ENCODE measurements at places on chromosomes 7 and 10. TPM values are rescaled to one million over a fixed set of nuclear protein-coding genes. Genes with fewer than 3 reads are reported as not detected.

DNA sequence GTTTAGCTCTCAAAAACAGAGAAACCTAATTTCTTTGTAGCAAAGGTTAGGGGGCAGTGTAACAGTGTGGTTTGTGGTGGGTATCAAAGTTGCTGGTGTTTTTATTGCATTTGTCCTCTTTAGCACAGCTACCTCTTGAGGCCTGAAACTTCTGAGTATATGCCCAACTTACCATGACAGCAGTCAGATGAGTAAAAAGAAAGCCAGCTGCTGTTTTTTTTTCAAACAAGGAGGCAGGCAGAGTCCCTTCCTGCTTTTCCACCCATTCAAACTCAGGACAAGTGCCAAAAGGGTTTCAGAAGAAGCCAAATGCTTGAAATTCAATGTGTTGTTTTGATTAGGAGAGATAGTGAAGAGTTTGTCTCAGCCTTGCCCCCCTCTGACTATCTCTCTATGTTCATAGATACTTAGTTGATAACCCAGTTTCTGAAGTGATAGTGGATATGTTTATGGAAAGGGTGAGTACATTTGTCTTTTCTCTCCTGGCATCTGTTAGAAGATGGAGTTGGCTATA, 23.1 kb downstream of the GBF1 start:
- DNase-seq, result no peak

GRCh38 chr7:135599471-135599870, 41.8 kb downstream of the NUP205 start:
- DNase-seq, result no peak

DNA sequence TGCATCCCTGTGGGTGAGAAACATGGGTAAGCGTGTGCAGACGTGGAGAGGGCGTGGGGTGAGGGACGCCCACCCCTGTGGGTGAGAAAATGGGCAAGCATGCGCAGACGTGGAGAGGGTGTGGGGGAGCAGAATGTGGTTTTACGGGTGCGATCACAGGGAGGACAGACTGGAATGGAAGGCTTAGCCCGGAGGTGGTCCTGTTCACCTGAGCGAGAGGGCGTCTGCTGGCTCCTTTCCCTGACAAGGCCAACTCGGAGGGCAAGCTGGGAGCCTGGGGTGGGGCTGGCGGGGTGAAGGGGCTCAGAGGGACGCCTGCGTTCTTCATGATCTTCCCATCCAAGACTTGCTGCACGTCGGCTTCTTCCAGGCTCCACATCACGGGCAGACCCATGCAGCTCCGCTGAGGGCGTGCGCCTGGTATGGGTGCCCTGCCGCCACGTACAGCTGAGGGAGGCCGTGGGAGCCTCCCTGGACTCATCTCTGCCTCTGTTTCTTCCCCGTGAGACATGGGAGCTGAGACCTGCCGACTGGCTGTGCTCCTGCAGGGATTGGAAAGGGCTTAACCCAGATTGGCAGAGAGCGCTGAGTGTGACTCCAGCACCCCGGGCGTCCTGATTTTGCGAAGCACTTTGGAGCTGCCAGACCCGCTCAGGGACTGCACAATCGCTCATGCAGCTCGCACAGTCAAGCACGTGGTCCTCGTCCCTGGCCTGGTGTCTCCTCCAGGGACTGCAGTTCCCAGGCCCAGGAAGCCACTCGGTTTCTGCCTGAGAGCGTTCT, 74.3 kb upstream of the SHH start:
- DNase-seq, result no peak

DNA sequence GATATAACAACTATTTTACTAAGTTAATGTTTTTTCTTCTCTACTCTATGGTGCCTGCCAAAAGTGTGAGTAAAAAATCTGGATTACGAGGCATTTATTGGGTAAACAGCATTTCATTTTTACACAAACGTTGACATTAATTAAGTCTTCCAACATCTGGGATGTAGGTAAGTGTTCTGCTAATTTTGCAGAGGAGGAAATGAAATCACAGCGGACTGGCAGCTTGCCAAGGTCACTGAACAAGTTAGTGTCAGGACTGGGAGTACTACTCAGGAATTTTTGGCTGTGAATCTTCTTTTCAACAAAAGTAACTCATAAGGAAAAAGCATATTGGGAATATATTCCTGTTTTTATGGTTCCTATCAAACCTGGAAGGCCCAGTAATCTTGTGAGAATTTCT, 612.1 kb upstream of the FZD8 start:
- peak; percentile 76 for DNase-seq

PDIA4 gene
- polyA plus RNA-seq, result 91.3 TPM
